CD4-positive, alpha-beta T cell (primary cell): ENCODE measurements at places on chromosomes 3 and 15. TPM values are rescaled to one million over a fixed set of nuclear protein-coding genes. Genes with fewer than 3 reads are reported as not detected.

DNA sequence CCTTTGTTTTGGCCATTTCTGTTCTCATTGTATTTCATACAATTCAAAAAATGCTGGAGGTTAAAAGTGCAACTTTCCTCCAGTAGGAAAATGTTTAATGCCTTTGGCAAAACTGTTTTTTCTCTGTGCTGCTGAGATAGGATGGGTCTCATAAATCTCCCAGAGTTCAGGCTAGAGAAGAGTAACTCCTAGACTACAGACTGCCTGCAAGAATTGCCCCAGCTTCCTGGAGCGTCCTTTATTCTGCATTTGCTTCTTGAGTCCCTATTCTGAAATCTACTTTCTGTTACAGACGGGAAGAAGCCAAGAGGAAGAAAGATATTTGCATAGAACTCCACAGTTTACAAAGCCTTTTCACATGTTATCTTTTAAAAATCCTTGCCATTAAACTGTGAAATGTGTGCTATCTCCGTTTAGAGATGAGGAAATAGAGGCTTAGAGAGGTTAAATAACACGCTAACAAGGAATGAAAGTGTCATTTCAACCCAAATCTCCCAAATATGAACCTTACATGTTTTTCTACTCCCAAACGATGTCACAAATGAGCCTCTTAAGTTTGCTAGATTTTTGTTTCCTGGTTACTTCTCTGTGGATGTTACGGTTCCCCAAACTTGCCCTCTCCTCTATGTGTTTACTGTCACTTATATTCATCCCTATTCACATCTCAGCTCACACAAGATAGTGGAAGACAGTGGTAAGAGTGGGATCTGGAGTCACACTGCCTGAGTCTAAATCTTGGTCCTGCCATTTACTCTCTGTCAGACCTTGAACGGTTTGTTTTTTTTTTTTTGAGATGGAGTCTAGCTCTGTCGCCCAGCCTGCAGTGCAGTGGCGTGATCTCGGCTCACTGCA, 17.4 kb downstream of the NANOGP8 start:
- no peaks in the 10 kb centered on the region for H3K4me1 ChIP-seq
- no peak overlapping the region for H3K27ac ChIP-seq
- H3K4me3 ChIP-seq, result no peak overlapping the region
- DNase-seq, result no peak

DNA sequence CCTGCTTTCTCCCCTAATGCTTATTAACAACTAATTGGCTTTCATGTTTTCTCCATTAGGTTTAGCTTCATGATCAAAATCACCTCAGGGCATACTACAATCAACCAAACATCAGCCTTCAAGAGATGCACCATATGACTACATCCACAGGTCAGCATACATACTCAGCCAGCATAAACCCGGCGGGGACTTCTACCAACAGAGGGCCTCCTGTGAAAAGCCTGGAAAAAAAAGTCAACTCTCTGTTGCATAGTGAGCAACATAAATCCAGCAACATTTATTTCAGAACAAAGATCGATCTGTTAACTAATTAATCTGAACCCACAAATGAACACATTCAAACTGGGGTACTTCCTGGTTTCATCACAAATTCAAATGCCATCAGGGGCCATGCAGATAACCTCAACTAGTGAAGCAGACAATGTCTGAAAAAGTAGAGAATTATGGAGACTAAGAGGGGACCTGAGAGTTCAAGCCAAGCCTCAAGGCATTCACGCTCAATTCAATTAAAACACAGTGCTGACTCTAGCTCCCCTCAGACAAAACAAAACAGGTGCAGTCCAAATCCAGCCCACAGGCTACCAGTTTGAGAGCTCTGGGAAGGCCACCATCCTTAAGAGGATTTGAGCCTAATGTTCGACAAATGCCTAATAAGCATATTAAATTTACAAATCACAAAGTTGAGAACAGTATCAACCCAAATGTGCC, 124.5 kb downstream of the MAGI1 start:
- no peaks in the 10 kb centered on the region for H3K27me3 ChIP-seq
- H3K4me3 ChIP-seq, result no peak overlapping the region
- H3K36me3 ChIP-seq, result no peaks in the 10 kb centered on the region
- no peak overlapping the region for H3K27ac ChIP-seq
- H3K4me1 ChIP-seq, result no peaks in the 10 kb centered on the region

The ANKRD63 gene
- not detected for total RNA-seq

- H3K27me3 ChIP-seq, result no peaks in the 10 kb centered on the region
- no peak overlapping the region for H3K4me3 ChIP-seq
- H3K4me1 ChIP-seq, result peaks cover 9% of the 10 kb centered on the region
- no peak overlapping the region for H3K27ac ChIP-seq
Measured at GRCh38 chr3:87270908-87271700, 5.3 kb downstream of the POU1F1 start.

The FSIP1 gene
- 0.34 TPM for total RNA-seq

DNA sequence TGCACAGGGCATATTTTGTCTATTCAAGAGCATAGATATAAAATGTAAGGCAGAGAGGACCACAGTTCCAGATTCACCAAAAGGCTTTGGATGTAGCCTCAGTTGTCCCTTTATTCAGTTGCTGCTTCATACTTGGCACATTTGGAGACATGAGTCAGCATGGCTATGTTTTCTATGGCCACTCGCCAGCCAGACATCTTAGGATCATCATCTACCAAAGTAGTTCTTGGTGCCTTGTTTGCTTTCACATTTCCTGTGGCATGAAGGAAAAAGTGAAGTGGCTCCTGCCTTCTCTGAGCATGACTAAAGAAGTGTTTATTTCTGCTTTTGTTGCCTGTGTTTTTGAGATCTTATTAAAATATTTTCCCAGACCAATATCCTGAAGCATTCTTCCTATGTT, 7.2 kb downstream of the SUSD5 start:
- no peak overlapping the region for H3K4me3 ChIP-seq
- H3K27me3 ChIP-seq, result peaks cover 33% of the 10 kb centered on the region
- no peak for DNase-seq
- H3K27ac ChIP-seq, result no peak overlapping the region
- H3K4me1 ChIP-seq, result no peaks in the 10 kb centered on the region

The CFAP161 gene
- total RNA-seq, result not detected

The JMJD7 gene
- 38.4 TPM for total RNA-seq

DNA sequence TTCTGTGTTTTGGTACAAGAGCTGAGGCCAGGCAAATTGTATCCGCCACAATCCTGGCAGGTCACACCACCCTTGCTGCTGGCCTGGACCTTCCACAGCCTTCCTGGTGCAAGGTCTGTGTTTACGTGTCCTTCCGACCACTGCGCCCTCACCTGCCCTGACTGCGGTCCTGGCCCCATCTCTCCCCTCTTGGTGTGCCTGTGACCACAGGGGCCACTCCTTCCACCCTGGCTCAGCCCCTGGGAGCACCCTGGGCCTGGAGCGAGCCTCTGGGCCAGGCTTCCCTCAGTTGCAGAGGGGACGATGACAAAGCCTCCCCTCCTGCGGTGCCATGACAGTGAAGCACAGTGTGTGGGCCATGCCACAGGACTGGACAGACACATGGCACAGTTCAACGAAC, 104.5 kb downstream of the PLXNA1 start:
- H3K4me3 ChIP-seq, result no peak overlapping the region
- no peak overlapping the region for H3K27ac ChIP-seq
- H3K27me3 ChIP-seq, result no peaks in the 10 kb centered on the region
- no peaks in the 10 kb centered on the region for H3K36me3 ChIP-seq

- H3K27ac ChIP-seq, result no peak overlapping the region
- H3K4me1 ChIP-seq, result no peaks in the 10 kb centered on the region
- H3K36me3 ChIP-seq, result no peaks in the 10 kb centered on the region
- no peaks in the 10 kb centered on the region for H3K27me3 ChIP-seq
Measured at GRCh38 chr3:94416768-94417167, 353.9 kb downstream of the NSUN3 start.

GRCh38 chr15:27339138-27339537, 368.2 kb downstream of the GABRG3 start:
- H3K36me3 ChIP-seq, result no peaks in the 10 kb centered on the region
- DNase-seq, result no peak
- no peak overlapping the region for H3K27ac ChIP-seq
- H3K27me3 ChIP-seq, result no peaks in the 10 kb centered on the region
- H3K4me1 ChIP-seq, result no peaks in the 10 kb centered on the region

- H3K27ac ChIP-seq, result no peak overlapping the region
- no peak for DNase-seq
- no peak overlapping the region for H3K4me3 ChIP-seq
- H3K27me3 ChIP-seq, result no peaks in the 10 kb centered on the region
- H3K36me3 ChIP-seq, result peaks cover 47% of the 10 kb centered on the region
Measured at GRCh38 chr3:9806688-9807589, 3.1 kb upstream of the TTLL3 start.

GRCh38 chr3:42077785-42078184, 13.4 kb upstream of the TRAK1 start:
- DNase-seq, result no peak
- H3K27ac ChIP-seq, result no peak overlapping the region
- no peaks in the 10 kb centered on the region for H3K36me3 ChIP-seq

GRCh38 chr15:88509964-88510363, 36.5 kb downstream of the DET1 start:
- no peak for DNase-seq
- no peaks in the 10 kb centered on the region for H3K4me1 ChIP-seq
- no peak overlapping the region for H3K4me3 ChIP-seq
- H3K27ac ChIP-seq, result no peak overlapping the region
- peaks cover 42% of the 10 kb centered on the region for H3K36me3 ChIP-seq
- H3K27me3 ChIP-seq, result no peaks in the 10 kb centered on the region

The FOXB1 gene
- total RNA-seq, result 0.14 TPM

DNA sequence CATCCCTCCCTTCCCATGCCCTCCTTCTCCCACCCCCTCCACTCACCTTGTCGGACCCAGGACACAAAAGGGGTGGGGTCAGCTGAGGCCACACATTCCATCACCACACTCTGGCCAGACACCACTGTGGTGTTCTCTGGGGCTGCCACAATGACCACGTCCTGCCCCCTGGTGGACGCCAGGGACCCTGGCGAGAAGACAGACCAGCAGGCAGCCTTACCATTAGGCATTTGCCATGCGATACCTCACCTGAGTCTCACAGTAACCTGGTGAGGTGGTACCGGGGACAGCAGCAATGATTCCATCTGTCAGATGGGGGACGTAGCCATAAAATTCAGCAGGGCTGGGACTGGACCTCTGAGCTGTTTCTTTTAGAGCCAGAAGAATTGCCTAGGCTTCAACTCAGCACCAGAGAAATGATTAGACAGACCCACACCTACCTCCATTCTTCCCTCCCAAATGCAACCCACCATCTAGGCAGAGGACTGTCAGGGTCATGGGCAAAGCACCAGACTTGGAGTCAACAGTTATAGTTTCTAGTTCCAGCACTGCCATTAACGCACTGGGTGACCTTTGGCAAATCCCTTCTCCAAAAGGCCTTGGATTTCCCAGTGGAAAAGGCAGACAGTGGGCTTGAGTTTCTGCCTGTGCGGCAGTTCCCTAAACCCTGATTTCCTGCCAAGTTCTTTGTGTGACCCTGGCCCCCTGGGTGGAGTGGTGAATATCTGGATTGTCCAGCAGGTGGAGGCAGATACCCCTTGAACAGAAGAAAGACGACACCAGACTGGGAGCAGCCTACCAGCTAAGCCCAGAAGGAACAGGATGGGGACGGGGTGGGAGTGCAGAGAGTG, 21.8 kb downstream of the IGDCC4 start:
- peak; percentile 18 for DNase-seq
- H3K4me1 ChIP-seq, result peaks cover 4% of the 10 kb centered on the region
- no peak overlapping the region for H3K4me3 ChIP-seq
- H3K27ac ChIP-seq, result no peak overlapping the region
- no peaks in the 10 kb centered on the region for H3K36me3 ChIP-seq

DNA sequence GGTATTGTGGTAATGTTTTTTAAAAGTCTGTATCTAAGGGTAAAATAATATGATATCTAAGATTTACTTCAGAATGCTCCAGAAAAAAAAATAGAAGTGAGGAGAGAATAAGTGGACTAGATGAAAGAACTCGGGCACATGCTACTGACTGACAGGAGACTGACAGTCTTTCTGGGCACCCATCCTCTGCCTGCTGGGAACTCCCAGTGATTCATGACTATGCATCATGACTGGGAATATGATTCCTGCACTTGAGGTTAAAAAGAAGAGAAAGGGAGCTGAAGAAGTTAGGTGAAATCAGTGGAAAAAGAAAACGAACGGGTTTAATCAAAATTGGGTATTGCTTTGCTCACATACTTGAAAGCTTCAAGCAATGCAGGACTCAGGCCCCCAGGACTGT, 35.7 kb upstream of the SPSB4 start:
- no peaks in the 10 kb centered on the region for H3K27me3 ChIP-seq
- no peak overlapping the region for H3K4me3 ChIP-seq
- H3K36me3 ChIP-seq, result no peaks in the 10 kb centered on the region
- no peak overlapping the region for H3K27ac ChIP-seq
- DNase-seq, result no peak

GRCh38 chr15:50576166-50576565, 29.7 kb upstream of the USP50 start:
- no peak overlapping the region for H3K27ac ChIP-seq
- H3K4me3 ChIP-seq, result no peak overlapping the region
- no peaks in the 10 kb centered on the region for H3K4me1 ChIP-seq
- DNase-seq, result no peak

The IMPG2 gene
- total RNA-seq, result 0.66 TPM

The NEO1 gene
- 6.0 TPM for total RNA-seq

DNA sequence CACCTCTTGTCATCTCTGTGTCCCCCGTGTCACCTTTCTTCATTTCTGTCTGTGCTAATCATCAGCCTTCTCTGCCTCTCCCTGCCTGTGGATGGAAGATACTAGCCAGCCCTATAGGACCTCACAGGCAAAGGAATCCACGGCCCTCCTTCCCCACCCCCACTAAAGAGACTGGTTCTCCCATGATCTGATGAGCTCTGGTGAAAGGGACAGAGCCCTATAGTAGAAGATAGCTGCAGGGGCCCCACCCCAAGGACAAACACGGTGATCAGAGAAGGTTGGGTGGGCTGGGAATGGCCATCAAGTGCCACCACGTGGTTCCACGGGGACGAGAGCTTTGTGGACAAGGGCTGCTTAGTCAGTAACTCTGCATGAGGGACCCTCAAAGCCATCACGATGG, 27.8 kb upstream of the RASA2 start:
- no peaks in the 10 kb centered on the region for H3K36me3 ChIP-seq
- no peaks in the 10 kb centered on the region for H3K27me3 ChIP-seq
- no peak overlapping the region for H3K27ac ChIP-seq
- no peak for DNase-seq
- no peak overlapping the region for H3K4me3 ChIP-seq

The UROC1 gene
- not detected for total RNA-seq

- H3K27ac ChIP-seq, result no peak overlapping the region
- no peaks in the 10 kb centered on the region for H3K36me3 ChIP-seq
- no peak overlapping the region for H3K4me3 ChIP-seq
Measured at GRCh38 chr15:56537881-56538280, 72.9 kb upstream of the MNS1 start.

DNA sequence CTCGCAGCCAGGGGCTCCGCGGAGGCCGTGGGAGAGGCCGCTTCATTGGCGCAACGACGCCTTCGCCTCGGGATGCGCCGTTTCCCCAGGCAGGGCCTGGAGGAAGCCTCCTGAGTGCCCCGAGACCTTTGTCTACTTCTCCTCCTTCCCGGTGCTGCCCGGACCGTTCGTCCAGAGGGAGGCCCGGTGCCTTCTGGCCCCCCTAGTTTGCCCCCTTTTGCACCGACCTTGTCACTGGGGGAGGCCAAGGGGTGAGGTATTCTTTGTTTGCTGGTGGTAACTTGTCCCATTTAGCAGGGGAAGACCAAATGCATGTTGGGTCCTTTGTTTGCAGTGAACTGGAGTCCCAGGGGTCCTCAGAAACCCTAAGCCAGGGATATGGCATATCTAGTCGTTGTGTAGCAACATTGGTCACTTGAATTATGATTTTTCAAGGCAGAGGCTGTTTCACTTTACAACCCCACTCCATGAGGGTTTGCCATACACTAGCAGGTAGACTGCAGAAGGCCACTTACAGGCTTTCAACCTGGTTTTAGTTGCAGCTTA, 615 bp downstream of the DHX30 start:
- H3K27ac ChIP-seq, result peak overlapping the region; percentile 76
